Left lung (tissue), 14 donors: ENCODE measurements at places on chromosomes 3 and 15.
A peak's percentile ranks its signal among the peaks of the same experiment; 100 is the strongest.

GRCh38 chr3:143826296-143826695 lies 22.0 kb downstream of the SLC9A9 start:
- no peak for DNase-seq

- peak; percentile 81 for DNase-seq
Measured at GRCh38 chr3:169668957-169669741, 5.6 kb upstream of the MECOM start.

- DNase-seq = no peak
Measured at GRCh38 chr3:188068342-188068741, 85.6 kb upstream of the LPP start.

GRCh38 chr3:178231645-178232044 lies 304.6 kb upstream of the KCNMB2 start:
- DNase-seq = no peak

DNA sequence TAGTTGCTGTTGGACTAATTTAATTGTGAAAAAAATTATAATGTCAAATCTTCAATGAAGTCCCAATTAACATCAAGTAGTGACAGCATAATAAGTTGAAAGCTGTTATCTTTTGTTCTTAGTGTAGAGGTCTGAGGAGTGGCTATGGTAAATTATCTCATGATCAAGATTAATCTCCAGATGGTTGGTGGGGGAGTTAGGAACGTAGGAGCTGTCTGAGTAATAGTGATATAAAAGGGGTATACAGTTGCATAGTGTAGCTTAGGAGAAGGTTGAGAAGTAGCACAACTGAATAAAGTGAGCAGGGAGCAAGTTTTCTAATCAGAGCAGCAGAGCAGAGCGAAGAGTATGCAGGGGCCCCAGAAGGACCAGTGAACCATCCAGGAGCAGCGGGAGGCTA lies 19.5 kb downstream of the TMOD2 start:
- no peak for DNase-seq

- no peak for DNase-seq
Measured at GRCh38 chr3:39637807-39638206, 170.3 kb downstream of the MOBP start.

DNA sequence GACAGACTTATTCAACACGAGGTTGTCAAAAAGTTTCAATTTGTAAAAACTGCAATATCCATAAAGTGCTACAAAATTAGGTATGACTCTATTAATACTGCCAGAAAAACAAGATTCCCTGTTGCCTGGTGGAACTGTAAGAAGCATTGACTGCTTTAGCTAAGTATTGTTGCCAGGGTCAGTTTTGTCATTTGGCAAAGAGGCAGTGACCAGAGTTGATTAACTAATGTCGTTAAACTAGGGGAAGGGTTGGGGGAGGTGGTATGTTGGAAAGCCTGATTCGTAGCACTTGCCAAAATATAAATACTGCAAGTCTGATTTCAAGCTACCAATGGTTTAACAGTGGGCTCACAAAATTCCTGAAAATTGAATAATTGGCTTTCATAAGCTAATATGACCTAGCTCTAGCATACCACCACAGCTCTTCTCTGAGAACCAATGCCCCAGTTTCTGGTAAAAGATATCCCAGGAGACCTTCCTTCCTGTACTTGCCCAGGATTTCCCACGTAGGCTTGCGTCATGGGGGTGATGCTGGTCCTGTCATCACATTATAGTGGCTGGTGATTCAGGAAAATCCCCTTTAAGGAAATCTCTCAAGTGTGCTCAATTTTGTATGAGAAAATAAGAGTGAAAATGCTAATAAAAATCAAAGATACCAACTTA lies 266.4 kb upstream of the TBC1D5 start:
- no peak for DNase-seq

- DNase-seq = no peak
Measured at GRCh38 chr3:97613139-97613538, 151.4 kb upstream of the ARL6 start.

- no peak for DNase-seq
Measured at GRCh38 chr3:194840661-194841514, 155.2 kb downstream of the FAM43A start.

- no peak for DNase-seq
Measured at GRCh38 chr3:141143517-141143916, 88.1 kb upstream of the PXYLP1 start.

GRCh38 chr3:38002940-38003339 lies 12.4 kb downstream of the VILL start:
- DNase-seq = no peak

DNA sequence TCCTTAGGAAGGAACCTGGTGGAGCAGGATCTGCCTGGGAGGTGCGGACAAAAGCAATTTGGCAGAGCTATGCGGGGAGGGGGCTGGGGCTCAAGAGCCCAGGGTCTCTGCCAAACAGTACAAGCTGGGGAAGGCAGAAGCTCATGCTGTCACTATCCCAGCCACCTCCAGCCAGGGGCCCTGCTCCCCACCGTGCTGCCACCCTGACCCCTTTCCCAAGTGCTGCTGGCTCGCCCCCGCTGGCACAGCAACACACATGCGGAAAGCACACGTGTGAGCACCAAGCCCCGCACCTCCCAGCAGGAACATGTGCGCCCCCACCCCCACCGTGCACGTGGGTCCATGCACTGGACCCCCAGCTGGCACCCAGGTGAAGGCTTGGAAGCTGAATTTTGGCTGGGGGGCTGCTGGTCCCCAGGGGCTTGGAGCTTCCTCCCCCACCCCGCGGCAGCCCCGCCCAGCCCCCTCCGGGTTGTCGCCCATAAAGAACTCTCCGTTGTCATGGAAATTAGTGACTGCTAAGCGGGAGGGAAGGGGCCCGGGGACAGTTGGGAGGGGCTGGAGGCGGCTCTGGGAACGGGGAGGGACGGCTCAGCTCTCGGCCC lies 742 bp downstream of the CAMKV start:
- DNase-seq = no peak

DNA sequence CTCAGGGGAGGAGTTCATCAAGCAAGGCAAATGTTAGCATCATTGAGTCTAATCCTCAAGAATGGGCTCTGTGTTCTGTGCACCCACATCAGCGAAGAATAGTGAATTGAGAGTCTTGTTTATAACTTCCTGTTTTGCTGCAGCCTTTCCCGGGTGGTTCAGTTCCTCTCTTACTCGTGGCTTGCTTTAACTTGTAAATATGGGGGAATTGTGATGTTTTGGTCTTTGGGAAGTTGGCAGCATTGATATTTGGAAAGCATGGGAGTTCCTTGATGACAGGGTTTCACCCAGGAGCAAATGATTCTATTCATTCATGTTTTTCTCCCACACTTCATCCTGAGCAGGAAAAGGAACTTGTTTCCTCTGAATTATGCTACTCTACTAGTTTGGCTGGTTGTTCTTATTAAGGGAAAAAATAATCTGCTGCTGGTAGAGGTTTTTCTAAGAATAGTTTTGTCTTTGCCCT lies 40.4 kb downstream of the GPD1L start:
- DNase-seq = no peak

- peak; percentile 14 for DNase-seq
Measured at GRCh38 chr15:81163961-81164800, 30.1 kb downstream of the CFAP161 start.

GRCh38 chr3:51568036-51568435 lies 29.5 kb downstream of the RAD54L2 start:
- DNase-seq = no peak

DNA sequence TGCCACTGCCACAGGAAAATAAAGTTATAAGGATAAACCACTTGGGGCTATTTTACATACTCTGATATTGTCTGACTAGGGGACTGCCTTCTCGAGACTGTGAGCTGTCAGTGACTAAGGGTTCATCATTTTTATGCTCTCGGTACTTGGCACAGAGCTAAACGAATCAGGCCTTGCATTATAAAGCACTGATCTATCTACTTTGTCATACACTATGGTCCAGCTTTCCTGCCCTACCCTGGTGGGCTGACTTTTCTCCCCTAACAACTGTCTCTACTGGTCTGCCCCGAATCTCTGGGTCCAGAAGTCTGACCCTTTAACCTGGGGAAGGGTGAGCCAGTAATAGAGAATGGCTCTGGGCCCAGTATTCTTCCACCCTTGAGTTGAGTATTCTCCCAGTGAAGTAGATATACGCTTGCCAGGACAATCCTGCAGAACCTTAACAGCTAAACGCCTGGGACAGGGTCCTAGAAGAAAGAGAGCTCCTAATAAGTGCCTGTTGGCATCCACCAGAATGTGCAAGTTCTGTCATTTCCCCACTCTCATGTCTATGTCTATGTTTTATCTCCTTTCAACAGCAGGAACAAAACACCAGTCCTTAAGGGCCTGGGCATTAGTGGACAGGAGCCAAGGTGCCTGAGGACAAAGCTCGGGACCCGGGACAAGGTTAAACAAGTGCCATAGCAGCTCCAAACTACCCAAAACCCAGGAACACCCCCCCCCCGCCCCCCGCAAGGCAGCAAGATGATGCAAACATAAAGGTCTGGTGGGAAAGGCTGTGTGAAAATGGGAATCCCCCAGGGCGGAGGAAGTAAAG lies 1.2 kb downstream of the LARP6 start:
- DNase-seq = no peak

GRCh38 chr3:74614107-74614967 lies at the start of gene CNTN3:
CNTN3 (minus strand) TSS chr3:74614659; CDS start chr3:74521112, 93,547 bp downstream.
- peak; percentile 85 for DNase-seq

- no peak for DNase-seq
Measured at GRCh38 chr3:14344351-14344750, 58.1 kb upstream of the SLC6A6 start.

DNA sequence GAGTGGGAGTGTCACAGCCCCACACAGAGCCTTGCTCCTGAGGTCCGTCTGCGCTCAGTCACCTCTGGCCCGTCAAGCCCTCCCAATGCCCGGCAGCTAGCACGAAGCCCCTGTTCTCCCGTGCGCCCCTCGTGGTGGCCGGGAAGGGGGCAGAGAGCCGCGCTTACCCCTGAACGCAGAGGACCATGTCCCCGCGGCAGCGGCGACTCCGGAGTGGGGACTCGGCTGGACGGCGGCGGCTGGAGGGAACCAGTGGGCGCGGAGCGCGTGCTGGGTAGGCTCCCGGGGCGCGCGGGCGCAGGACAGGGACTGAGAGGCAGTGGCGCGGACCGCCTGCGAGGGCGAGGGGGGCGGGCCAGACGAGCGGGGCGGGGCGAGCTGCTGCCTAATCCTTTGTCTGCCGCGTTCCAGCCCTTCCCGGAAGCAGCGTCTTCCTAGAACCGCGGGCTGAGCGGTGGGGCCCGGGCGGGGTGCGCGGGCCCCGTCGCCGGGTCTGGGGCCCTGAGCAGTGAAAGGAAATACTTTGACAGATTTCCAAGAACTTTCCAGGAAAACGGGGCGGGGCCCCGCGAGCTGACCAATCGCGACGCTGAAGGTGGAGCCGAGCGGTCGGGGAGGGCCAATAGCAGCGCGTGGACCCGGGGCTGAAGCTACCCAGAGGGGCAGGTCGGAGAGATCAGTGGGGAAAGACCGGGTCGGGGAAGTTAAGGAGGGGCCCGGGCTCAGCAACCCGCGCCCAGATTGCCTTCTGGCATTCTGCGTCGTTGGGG lies at the start of gene CISH:
CISH (minus strand) TSS at position 311 of the 770 bp plus-strand sequence; CDS start at position 187, 124 bp downstream.
- DNase-seq = peak; percentile 100

DNA sequence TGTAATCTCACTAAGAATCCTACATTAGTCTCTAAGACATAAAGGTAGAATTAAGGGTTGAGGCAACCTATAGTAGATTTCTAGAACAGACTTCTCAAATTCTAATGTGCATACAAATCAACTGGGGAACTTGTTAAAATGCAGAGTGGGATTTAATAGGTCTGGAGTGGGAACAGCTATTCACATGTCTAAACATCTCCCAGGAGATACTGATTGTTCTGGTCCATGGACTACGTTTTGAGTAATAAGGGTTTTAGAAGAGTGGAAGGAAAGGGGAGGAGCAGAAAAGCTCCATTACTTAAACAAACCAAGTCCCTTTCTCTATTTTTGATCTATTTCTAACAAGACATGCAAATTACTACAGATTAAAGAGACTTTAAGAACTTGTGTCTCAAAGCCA lies 524.8 kb downstream of the TUSC7 start:
- DNase-seq = no peak

DNA sequence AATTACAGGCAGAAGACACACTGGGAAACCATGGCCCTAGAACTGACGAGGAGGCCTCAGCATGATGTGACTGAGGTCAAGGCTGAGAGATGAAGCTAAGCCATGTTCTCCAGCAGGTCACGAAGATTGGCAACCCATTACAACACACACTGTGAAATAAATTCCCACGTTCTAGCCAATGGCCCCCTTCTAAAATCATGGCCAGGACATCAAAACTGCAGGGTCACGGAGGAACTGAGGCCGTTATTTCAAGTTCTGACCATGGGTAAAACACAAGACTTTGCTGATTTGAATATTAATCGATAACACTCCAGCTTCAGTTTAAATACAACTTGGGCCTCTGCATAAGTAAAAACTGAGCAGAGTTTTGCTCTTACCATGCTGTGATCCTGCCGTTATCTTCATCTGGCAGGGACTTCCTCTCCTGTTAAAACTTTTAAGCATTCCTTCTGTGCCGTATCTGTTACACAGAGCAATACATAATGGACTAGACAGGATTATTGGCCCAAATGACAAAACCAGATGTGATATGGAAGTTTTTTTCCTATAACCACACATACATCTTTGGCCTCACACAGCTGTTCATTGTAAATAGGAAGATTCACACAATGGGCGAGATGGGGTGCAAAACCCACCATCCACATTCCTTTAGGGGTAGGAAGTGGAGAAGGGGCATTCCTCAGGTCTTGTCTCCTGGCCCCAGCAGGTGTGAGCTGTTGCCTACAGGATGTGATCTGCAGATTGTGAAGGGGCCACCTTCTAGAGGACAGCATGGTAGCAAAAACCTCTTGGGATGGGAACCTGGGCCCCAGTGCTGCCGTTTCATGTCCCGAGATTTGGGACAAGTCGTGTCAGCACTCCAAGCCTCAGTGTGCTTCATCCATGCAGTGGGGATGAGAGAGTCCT lies 207.4 kb downstream of the OPA1 start:
- DNase-seq = no peak

DNA sequence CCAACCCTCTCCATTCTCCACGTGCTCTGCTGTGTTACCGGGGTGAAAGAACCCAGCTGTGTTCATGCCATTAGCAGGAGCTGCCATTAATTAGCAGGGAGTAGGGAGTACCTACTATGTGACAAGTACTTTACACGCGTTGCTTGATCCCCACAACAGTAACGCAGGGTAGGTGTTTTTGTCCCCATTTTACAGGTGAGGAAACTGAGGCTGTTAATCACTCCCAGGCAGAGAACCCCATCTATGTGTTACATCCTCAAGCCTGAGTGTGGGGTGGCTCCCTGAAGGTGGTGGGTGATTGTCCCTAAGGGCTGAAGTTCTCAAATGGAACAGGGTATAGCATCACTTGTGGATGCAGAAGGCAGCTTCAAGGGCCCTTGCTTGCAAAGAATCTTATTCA lies 22.8 kb downstream of the MELTF start:
- DNase-seq = no peak

DNA sequence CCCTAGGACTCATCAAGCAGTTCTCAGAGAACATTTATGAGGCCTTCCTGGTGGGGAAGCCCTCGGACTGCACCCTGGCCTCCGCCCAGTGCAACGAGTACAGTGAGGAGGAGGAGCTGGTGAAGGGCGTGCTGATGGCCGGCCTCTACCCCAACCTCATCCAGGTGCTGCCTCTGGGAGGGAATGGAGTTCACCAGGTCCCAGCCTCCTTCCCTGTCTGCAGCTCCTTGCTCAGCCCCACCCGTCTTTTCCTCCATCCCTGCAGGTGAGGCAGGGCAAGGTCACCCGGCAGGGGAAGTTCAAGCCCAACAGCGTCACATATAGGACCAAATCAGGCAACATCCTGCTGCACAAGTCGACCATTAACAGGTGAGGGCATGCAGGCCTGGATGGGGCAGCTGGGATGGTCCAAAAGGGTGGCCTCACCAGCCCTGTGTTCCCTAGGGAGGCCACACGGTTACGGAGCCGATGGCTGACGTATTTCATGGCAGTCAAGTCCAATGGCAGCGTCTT lies 46.3 kb downstream of the DHX30 start:
- DNase-seq = no peak

GRCh38 chr3:12662593-12663400 lies 1.1 kb downstream of the RAF1 start:
- peak; percentile 50 for DNase-seq
